ENCODE measurements at places on chromosomes 12 and 14.

- no peak for DNase-seq
Measured at GRCh38 chr12:31259136-31259886, 66.6 kb downstream of the SINHCAF start.

DNA sequence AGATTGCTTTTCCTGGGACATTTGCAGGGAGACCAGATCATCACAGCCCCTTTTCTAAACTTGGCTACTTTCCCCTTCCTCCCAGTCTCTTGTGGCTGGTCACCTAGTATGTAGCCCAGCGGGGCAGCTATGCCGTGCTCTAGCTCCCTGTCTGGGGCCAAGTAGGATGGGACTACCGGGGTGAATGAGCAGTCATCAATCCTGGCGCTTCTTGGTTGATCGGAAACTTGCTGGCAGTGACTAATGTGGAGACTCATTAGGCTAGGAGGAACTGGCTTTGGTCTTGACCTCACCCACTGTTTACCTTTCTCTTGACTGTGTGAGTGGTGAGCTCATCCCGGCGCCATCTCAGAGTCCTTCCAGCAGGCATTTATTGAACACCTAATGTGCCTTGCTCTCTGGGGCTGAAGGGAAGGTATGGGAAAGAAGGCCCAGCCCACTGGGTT is 15.9 kb downstream of the PLEKHG3 start:
- peak; percentile 93 for DNase-seq

DNA sequence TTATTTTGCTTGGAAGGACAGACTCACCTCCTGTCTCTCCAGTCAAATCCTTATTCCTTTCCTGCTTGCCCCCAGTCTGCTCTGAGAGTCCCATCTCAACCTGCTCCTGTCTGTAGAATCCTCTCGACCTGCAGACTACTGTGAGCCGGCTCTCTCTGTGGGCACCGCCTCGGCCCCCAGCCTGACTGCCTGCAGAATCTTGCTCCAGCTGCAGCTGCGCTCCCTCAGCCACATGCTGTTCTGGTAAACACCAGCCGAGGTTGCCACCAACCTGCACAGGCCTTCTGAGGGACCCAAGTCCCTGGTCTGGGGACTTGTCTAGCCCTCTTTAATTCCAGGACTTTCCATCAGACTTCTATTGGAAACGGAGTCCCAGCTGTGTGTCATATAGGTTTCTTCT is 44.8 kb upstream of the PRMT8 start:
- DNase-seq, result peak; percentile 62

- peak; percentile 22 for DNase-seq
Measured at GRCh38 chr12:110039085-110039807, 9.1 kb downstream of the C12orf76 start.

GRCh38 chr12:19757317-19757877 is 318.1 kb downstream of the AEBP2 start:
- DNase-seq, result peak; percentile 84

- no peak for DNase-seq
Measured at GRCh38 chr14:28661171-28661772, 105.3 kb upstream of the FOXG1 start.

DNA sequence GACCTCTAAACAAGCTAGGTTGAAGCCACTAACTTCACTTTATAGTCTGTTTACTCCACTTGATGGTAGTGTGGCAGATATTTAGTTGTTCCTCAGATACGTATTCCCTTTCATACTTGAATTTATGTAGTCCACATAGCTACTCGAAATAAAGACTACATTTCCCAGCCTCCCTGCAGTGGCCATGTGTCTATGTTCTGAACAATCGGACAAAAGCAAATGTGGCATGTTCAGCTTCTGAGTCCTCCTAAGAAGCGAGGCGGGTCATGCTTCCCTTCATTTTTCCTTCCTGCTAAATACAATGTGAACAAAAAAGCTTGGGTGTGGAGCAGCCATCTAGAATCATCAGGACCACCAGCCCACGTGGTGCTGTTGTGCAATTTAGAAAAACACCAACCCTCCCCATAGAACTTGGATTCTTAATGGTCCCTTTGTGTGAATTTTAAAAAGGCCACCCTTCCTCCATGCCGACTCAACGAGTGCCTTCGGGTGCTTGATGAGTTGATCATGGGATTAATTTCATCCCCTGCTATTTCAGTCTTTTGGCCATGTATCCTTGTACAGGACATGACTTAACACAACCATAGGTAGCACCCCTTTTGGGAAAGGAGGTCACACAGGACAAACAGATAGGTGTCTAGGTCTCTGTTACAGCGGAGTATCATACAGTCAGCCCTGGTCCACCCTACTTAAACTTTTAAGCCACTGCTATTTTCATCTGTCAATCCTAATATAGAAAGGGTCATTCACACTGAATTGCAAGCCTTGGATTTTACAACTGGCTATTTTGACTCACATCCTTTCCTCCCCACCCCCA is 60.7 kb downstream of the ZFC3H1 start:
- no peak for DNase-seq

DNA sequence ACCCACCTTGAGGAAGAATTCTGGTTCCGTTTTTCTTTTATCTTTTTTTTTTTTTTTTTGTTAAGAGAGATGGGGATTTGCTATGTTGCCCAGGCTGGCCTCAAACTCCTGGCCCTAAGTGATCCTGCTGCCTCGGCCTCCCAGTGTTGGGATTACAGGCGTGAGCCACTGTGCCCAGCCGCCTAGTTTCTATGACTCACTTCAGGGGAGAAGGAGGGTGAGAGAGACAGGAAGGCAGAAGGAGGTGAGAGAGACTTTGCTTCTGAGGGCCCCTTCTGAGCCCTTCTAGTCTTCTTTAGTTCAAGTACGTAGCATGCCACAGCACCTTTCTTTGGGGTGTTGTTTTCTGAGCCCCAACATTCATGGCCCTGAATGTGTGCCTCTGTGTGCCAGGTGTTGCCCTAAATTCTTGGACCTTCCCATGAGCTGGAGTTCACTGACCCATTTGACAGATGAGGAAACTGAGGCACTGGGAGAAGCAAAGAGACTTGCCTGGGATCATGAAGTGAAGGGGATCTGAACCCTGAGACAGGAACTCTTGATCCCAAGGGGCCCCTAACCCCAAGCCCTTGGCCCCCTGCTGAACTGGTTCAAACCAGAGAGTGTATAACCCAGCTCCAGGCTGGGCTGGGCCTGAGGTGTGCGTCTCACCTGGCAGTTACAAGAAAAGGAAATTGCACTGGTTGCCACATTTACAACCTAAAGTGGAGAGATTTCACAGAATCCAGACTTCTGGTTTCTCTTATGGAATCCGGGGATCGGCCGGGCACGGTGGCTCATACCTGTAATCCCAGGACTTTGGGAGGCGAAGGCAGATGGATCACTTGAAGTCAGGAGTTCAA is 20.8 kb downstream of the SH2B3 start:
- DNase-seq, result no peak

GRCh38 chr14:92534932-92535643 is 21.5 kb downstream of the RIN3 start:
- no peak for DNase-seq

DNA sequence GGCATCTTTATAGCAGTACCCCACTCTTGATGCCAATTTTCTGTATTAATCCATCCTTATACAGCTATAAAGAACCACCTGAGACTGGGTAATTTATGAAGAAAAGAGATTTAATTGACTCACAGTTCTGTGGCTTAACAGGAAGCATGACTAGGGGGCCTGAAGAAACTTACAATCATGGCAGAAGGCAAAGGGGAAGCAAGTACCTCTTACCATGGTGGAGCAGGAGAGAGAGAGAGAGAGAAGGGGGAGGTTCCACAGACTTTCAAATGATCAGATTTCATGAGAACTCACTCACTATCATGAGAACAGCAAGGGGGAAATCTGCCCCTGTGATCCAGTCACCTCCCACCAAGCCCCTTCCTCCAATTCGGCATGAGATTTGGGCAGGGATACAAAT is 84.4 kb downstream of the SLC24A4 start:
- no peak for DNase-seq

GRCh38 chr14:51650716-51651387 is 858 bp upstream of the FRMD6 start:
- DNase-seq, result peak; percentile 41

DNA sequence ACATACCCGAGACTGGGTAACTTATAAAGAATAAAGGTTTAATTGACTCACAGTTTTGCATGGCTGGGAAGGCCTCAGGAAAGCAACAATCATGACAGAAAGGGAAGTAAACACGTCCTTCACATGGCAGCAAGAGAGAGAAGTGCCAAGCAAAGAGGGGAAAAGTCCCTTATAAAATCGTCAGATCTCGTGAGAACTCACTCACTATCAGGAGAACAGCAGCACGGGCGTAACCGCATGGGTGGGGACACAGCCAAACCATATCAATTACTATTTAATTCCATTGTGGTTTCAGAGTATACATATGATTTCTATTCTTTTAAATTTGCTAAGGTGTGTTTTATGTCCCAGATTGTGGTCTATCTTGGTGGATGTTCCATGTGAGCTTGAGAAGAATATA is 117.9 kb downstream of the SCAF11 start:
- DNase-seq, result no peak

DNA sequence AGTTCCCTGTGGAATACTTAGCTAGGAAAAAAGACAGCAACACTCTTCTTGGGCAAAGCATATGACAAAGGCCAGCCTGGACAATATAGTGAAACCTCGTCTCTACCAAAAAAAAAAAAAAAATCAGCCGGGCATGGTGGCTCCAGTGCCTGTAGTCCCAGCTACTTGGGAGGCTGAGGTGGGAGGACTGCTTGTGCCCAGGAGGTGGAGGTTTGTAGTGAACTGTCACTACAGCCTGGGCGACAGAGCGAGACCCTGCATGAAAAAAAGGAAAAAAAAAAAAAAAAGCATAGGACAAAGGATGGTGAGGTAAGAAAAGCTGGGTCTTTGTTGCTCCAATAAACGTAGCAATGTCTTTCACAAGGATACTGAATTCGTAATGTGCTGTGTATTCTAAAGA is 1.1 kb downstream of the TXNDC16 start:
- DNase-seq, result no peak

DNA sequence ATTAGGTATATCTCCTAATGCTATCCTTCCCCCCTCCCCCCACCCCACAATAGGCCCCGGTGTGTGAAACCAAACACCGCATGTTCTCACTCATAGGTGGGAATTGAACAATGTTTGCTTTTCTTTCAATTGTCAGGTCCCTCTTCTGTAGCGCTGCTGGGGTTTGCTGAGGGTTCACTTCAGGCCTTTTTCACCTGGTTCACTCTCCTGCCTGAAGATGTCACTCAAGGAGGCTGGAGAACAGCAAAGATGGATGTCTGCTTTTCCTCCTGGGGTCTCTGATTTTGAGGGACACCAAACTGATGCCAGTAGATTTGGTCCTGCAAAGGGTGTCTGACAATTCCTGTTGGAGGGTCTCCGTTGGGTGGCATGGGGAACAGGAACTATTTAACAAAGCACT is 35.8 kb downstream of the KLRK1 start:
- peak; percentile 31 for DNase-seq

GRCh38 chr12:89890161-89890560 is 181.5 kb upstream of the ATP2B1 start:
- no peak for DNase-seq

- no peak for DNase-seq
Measured at GRCh38 chr14:31205681-31206535, 1.7 kb downstream of the HECTD1 start.

GRCh38 chr12:19236656-19237055 is 107.1 kb downstream of the PLEKHA5 start:
- no peak for DNase-seq

GRCh38 chr14:103118663-103119404 is 4.4 kb upstream of the TNFAIP2 start:
- no peak for DNase-seq

DNA sequence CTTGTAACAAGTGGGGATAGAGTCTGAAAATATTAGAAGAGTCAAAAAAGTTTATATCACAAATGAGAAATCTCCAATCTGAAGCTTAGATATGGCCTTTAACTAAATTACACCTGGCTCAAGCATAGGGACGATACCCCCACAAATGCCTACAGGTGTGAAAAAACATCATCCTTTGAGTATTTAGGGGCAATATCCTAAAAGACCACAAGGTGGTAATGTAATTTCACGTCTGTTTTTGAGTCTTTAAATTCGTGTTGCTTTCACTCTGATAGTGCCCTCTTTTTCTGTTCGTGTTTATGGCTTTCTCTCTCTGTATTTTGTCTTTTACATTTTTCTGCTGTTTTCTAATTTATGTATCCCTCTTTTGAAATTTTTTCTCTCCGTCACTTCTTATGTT is 84.3 kb downstream of the ETNK1 start:
- peak; percentile 4 for DNase-seq

DNA sequence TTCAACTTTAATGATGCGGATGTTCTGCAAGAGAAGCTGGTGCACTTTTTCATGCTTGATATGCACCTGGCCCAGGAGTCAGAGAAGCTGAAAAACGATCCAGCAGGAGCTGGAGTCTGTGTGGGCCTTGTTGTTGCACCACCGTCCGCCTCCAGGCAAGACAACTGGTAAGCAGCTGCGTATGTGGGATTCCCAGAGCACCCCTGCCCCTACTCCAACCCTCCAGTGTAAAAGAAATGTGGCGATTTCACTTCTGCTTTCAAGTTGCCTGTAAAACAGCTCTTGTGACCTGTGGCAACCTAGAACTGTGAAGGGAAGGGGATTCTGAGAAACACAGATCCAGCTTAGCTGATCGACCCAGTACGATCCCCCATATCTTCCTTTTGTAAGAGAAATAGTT is 154.1 kb upstream of the PELI2 start:
- DNase-seq, result no peak

- no peak for DNase-seq
Measured at GRCh38 chr14:33259764-33260163, 321.1 kb downstream of the NPAS3 start.

- DNase-seq, result no peak
Measured at GRCh38 chr12:78085542-78086182, 255.0 kb downstream of the NAV3 start.

GRCh38 chr12:1907652-1908611 is 10.5 kb downstream of the CACNA2D4 start:
- DNase-seq, result no peak

- no peak for DNase-seq
Measured at GRCh38 chr12:82473111-82473754, 114.9 kb downstream of the METTL25 start.

DNA sequence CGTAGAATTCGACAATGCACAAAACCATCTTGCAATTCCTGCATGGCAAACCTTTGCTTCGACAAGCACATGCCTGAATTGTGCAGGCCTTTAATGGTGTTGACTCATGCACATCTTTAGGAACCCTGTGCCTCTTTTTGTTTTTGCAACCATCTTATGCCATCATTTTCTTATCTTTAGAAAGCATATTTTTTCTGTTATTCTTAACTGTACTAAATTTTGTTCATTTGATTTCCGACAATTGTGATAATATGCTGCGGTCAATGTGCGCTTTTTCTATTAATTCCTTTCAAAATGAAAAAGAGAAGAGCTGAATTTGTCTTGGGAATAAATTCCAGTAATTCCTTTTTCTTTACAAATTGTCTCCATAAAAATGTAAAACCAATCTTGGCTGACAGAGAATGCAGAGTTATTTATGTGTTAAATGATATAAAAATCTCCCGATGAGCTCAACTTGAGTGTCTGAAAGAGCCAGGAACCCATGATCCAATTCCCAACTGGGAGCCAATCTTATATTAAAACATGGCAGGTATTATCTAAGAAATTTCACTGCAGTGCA is 20.1 kb upstream of the CDK17 start:
- no peak for DNase-seq

GRCh38 chr12:58887068-58887467 is 33.2 kb downstream of the LRIG3 start:
- no peak for DNase-seq

GRCh38 chr14:77616133-77616453 is 344 bp downstream of the SPTLC2 start:
- no peak for DNase-seq
